ENCODE measurements at places on chromosomes 13 and 19.
A peak's percentile ranks its signal among the peaks of the same experiment; 100 is the strongest.

- DNase-seq: peak; percentile 49
Observed at GRCh38 chr19:14530005-14530348, 583 bp downstream of the TECR start.

GRCh38 chr13:39692660-39693438, 37.4 kb downstream of the COG6 start:
- DNase-seq: no peak

GRCh38 chr19:49809160-49809940, 3.7 kb downstream of the FUZ start:
- DNase-seq: peak; percentile 57

- no peak for DNase-seq
Observed at GRCh38 chr13:38415233-38415632, 65.6 kb downstream of the UFM1 start.

- no peak for DNase-seq
Observed at GRCh38 chr13:20713751-20714150, 10.3 kb downstream of the IL17D start.

DNA sequence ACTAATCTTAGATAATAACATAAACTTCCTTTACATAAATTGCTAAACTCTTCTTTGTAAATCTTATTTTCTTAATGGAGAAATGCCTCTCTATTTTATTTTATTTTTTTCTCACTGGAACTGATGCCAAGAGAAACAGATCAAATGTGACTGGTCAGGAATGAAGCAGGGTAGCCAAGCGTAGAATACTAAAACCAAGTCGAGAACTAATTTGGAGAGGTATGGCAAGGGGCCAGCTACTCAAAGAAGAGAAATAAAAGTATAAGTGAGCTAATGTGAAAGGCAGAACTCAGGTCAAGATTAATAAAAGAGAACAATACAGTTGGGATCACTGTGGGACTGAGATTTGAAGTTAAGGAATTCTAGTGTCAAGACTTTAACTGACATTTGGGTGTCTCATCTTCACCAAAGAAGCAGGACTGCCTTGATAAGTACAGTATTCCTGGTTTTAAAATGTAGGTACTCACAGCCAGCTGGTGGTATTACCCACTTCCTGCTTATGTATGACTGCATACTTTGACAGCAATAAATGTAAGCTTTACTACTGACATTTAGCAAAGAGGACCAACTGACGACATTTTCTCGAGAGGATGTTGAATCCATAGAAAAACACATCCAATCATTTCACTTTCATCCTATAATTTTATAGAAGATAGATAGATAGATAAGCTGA, 1192.2 kb downstream of the EFNB2 start:
- no peak for DNase-seq

GRCh38 chr19:41029524-41030432, 38.7 kb downstream of the CYP2B6 start:
- DNase-seq: no peak

- DNase-seq: no peak
Observed at GRCh38 chr19:17495639-17496296, 15.7 kb upstream of the PGLS start.

DNA sequence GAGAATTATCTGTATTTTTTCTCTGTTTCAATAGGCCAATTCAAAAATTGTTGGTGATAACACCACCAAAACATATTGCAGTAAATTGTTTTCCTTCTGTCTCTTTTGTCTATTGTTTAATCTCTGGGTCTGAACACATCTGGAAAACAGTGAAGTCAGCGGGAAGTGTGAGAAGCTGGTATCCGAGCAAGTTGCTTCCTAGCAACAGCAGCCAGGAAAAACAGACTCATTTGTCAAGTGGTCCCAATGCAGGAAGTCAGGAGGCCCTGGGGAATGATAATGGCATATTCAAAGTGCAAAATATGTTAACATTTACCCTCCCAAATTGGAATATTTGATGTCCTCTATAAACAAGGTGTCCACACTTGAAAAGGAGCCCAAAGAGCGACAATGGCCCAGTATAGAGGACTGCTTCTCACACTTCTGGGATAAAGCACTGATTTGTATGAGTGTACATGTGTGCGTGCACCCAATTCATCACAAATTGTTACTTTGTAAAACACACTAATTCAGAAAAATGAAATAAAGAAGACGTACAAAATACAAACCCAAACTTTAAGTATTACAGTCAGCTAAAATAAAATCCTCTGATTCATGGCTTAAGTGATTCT, 515.0 kb downstream of the TBC1D4 start:
- no peak for DNase-seq

DNA sequence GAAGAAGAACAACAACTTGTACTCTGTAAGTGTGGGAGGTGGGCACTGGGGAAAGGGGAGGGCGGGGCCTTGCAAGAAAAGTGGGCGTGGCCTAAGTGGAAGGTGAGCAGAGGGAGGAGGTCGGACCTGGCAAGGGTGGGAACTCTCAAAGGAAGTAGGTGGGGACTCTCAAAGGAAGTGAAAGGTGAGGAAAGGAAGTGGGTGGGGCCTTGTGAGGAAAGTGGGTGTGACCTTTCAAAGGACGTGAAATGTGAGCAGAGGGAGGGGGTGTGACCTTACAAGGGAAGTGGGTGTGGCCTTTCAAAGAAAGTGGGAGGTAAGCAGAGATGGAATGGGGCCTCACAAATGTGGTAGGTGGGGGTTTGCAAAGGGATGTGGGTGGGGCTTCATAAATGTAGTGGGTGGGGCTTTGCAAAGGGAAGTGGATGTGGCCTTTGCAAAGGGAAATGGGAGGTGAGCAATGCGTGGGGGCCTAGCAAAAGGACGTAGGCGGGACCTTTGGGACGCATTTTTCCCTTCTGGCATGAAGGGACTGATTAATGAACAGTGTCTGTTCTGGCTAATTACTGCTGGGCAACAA, 25.9 kb downstream of the ACSBG2 start:
- peak; percentile 62 for DNase-seq

DNA sequence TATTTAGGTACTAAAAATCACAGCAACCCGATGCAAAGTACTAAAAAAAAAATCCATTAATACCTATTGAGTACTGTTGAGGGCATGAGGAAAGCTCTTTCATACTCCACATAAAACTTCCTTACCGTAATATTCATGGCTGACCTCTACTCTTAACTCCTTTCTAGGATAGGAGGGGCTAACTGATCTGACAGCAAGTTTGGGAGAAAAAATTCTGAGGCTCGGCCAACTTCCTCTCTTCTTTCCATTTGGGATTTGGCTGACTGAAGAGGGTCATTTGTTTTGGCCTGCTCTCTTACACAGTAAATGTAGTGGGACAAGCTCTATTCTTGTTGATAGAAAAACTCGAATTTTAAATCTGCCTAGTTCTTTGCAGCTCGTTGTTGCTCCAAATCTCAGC, 9.4 kb upstream of the USPL1 start:
- DNase-seq: no peak

DNA sequence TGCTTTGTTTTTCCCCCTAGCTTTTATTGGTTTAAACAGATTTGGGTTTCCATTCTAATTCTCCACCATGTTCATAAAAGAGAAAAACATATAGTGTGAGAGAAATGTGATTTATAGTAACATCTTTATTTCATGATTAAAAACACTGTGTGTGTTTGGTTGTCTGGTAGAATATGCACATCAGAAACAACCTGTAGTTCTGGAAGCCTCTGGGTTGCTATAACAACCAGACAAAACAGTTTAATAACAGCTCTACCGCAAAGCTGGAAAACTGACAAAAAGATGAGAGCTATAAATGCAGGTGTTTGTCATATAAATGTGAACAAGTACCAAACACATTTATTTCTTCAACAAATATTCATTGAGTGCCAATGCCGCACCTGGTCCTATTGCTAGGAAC, 9.8 kb downstream of the KBTBD6 start:
- DNase-seq: peak; percentile 21

- DNase-seq: no peak
Observed at GRCh38 chr19:15476325-15476724, 3.0 kb downstream of the PGLYRP2 start.

- no peak for DNase-seq
Observed at GRCh38 chr13:30787738-30788525, 52.6 kb downstream of the ALOX5AP start.

DNA sequence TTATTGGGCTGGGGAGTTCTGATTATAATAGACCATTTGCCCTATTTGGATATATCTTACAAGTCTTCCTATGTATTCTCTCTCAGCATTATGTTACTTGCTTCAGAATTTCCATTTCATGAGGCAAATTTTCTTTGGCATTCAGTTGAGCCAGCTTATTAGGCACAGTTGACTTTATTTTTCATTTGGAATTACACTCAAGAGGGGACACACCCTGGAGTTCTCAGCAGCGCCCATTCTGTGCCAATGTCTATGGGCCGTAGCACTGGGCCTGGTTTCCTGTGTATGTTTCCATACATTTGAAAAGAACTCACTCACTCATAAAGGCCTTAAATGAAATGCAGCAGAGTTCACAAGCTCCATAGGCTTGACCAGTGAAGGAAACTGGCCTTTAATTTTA, 138.5 kb downstream of the KLF12 start:
- DNase-seq: no peak

- no peak for DNase-seq
Observed at GRCh38 chr19:8028951-8029491, 23.5 kb upstream of the CCL25 start.

- no peak for DNase-seq
Observed at GRCh38 chr13:110221406-110222117, 85.4 kb downstream of the COL4A1 start.

GRCh38 chr19:36267061-36267845, 52.3 kb downstream of the ZNF146 start:
- DNase-seq: no peak

- peak; percentile 13 for DNase-seq
Observed at GRCh38 chr19:3687774-3688706, 12.2 kb downstream of the PIP5K1C start.

DNA sequence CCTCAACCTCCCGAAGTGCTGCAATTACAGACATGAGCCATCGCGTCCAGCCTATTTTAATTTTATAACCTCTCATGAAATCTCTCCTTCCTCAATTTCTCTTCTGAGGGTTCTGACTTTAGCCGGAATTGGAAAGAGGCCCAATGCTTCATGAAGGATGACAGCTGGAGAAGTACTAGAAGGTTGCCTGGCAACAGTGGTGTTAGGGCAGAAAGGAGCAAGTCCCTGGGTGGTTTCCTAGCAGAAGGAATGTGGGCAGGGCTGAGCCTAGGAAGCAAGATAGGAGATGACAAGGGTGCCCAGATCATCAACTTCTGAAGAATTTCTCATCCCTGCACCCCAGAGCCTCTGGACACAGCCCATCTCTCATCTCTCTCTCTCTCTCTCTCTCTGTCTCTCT, 25.8 kb downstream of the CACNG6 start:
- DNase-seq: no peak

DNA sequence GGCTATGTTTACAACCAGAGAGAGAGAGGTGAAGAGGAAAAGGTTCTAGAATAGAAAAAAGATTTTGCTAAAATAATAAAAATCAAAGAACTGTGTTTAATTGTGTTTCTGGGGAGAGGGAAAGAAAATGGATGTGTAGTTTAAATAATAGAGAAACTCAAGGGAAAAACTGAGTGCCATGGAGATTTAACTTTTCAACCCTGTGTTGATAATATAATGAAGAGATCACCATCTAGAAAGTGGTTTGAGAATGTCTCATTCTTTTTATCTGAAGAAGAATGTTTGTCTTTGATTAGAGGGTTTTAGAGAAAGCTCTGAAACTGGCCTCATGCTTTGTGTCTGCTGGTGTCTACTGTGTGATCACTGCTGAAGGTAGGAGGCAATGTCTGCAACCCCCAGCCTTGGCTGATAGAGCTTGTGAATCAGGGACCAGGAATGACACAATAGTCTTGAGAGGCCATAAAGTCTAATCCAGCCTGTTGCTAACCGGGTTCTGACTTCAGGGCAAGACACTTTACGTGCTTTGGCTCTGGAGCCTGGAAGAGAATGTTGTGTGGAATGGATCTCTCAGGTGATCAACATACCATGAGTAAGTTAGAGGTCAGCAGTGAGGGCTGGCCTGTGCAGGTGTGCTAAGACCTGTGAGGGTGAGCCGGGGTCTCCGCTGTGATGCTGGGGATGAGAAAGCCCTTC, 5.4 kb downstream of the COL4A2 start:
- DNase-seq: no peak

GRCh38 chr19:20318616-20319015, 151.6 kb downstream of the ZNF486 start:
- no peak for DNase-seq

- no peak for DNase-seq
Observed at GRCh38 chr13:99693351-99693750, 192.1 kb downstream of the TM9SF2 start.

DNA sequence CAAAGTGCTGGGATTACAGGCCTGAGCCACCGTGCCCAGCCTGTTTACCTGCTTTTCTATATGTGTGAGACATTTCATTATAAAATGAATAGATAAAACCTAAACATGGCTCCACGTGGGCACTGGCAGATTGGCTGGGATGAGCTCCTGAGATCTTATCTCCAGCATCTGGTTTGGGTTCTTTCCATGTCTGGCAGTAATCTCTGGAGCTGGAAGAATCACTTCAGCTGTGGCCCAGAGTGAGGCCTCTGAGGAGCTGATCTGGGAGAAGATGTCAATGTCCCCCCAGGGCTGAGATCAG, 5.5 kb upstream of the SULT2A1 start:
- DNase-seq: no peak

DNA sequence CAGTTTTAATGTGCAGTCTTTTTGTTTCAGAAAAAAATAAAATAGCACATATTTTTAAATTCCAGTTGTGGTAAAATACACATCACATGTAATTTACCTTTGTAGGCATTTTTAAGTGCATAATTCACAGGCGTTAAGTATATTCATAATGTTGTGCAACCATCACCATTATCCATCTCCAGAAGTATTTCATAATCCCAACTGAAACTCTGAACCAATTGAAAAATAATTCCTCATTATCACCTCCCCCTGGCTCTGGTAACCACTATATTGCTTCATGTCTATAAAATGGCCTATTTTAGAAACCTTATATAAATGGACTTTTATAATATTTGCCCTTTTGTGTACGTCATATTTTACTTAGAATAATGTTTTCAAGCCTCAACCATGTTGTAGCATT, 756.5 kb upstream of the KLHL1 start:
- no peak for DNase-seq

- DNase-seq: no peak
Observed at GRCh38 chr13:80664950-80665349, 324.0 kb upstream of the SPRY2 start.

GRCh38 chr13:71860547-71861138, 6.4 kb downstream of the DACH1 start:
- DNase-seq: no peak

DNA sequence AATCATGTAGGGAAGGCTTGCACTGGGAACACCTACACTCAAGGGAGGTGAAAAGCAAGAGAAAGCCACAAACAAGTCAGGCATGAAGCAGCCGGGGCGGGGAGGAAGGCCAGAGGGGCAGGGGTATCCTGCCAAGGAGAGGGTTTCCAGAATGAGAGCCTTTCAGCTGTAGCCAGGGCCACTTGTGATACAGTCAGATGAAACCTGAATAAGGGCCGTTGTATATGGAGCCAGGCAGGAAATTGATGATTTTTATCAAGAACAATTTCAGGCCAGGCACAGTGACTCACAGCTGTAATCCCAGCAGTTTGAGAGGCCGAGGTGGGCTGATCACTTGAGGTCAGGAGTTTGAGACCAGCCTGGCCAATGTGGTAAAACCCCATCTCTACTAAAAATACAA, 4.4 kb downstream of the TRPM4 start:
- no peak for DNase-seq

GRCh38 chr13:67740871-67741535, 510.9 kb upstream of the PCDH9 start:
- no peak for DNase-seq

- DNase-seq: no peak
Observed at GRCh38 chr19:44850641-44851109, 4.6 kb downstream of the NECTIN2 start.

Data from CD8-positive, alpha-beta memory T cell (primary cell).